ENCODE measurements at places on chromosomes 5 and 9.

- DNase-seq: no peak
Observed at GRCh38 chr9:4490705-4491625, 697 bp downstream of the SLC1A1 start.

DNA sequence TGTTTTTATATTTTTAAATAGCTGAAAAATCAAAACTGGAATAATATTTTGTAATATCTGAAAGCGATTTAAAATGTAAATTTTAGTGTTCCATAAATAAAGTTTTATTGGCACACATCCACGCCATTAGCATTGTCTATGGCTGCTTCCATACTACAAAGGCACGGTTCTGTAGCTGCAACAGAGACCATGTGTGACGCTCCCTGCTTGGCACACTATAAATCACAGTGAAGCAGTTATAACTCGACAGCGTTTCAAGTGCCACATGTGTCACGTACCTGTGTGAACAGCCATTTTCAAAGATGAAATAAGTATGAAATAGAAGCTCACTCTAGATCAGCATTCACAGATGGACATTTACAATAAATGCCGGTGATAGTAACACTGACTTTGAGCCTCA lies 810.1 kb upstream of the WWC1 start:
- DNase-seq: no peak

DNA sequence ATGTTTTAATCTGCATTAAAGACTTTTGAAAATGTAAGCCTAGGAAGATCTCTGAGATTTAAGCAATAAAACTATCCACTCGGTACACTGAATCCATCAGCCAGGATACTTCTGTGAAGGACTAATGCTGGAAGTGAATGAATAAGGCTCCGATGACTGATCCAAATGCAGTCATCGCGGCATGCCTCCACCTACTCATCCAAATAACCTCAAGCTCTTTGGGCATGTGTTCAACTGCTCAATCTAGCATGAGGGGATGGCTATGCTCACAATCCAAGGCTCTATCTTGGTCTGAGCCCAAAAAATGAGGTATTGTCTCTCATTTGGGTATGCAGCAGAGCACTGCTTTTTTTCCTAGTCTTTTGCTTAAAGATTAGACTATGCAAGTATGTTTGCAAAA lies 19.2 kb downstream of the MARCHF3 start:
- peak; percentile 66 for DNase-seq

- DNase-seq: peak; percentile 86
Observed at GRCh38 chr9:79489261-79490000, 82.3 kb upstream of the TLE4 start.

DNA sequence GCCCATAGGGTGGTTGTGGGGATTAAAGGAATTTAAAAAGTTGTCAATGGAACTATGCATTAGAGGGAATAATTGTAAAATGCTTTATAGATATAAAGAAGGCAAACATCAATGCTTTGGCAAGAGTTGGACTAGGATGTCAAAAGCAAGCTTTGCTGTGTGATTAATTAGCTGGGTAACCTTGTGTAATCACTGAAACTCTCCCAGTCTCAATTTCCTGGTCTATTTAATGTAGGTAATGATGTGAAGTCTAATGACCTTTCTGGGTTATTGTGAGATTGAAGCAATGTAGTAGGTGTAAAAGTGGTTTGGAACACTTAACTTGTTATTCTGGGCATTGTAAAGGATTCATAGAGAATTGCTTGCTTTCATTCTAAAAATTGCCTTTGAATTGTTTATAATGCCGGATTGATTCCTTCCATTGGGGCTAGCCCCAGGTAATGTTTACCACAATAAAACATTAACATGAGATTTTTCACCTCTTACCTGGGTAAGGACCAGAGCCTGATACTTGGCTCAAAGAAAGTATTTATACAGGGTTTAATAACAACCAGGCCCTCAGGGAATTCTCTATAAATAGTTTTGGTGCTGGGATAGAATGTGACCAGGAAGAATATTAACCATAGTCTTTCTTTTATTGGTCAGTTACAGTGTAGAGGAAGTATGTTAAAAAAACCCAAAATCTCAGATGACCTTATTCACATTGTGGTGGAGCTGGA lies 30.0 kb upstream of the CLINT1 start:
- peak; percentile 32 for DNase-seq

DNA sequence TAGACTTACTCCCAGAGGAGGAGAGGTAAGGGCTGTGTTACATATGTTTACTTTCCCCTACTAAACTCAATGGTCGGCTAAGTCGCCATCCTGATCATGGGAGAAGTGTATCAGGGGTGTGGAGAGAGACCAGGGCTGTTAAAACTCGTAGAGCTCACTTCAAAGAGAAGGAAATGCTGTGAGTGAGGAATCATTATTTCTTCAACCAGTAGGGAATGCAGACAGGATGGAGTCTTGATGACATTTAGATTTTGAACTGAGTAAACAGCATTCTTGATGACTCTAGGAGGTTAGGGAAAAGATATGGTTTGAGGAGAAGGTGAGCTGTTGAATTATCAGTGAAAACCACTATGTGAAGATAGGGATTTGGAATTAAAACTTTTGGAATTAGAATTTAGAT lies 17.3 kb downstream of the RECK start:
- no peak for DNase-seq

- peak; percentile 23 for DNase-seq
Observed at GRCh38 chr9:101977614-101978210, 239.3 kb upstream of the GRIN3A start.

DNA sequence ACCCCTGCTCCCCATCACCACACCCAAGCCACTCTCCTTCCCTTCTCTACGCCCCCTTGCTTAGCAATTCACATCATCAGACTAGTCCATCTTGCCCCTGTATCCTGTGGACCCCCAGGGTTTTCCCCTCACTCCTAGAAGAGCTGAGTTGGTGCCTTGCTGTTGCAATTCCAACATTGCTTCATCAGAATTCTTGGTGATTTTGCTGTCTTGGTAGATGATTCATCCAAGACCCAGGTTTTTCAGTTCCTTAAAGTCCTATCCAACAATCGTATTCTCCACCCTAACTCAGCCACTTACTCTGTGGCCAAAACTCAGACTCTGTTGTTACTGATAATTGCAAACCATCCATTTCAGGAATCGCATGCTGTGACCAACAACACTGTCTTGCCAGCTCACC lies 21.4 kb upstream of the CCNJL start:
- DNase-seq: no peak

- no peak for DNase-seq
Observed at GRCh38 chr5:102691434-102691833, 63.7 kb upstream of the PAM start.

DNA sequence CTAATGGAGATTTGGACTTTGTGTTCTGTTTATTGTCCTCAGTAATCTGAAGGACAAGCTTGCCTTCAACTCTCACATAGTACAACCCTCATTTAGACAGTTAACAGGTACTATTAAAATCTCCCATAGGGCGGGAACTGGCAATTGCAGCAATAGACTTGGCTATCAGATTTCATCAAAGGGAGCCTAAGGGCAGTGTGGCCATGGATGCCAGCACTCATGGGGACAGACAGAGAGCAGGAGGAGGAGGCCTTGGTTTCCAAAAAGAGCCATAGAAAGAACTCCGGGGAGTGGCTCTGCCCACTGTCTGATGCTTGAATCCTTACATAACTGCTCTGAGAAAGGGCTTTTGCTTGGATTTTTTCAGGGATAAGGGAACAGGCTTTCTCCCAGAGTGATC lies 6.8 kb downstream of the SLC36A1 start:
- peak; percentile 50 for DNase-seq

- DNase-seq: no peak
Observed at GRCh38 chr5:7970816-7971215, 101.9 kb downstream of the MTRR start.

DNA sequence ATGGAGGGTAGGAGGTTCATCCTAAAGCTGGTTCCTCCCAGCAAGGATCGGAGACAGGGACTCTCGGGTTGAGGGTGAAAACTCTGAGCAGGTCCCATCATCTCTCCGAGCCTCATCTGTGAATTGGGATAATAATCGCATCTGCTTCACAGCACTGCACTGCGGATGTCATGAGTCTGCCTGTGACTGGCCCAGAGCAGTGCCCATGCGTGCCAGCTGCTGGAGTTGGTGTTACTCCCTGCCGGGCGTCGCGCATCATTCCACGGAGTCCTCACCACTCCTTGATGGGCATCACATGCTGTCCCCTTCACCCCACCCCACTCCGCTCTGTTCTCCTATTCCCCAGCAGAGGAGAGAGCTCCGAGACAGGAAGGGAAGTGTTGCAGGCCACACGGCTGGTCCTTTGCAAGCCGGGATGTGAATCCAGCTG lies 35.1 kb upstream of the ORM1 start:
- no peak for DNase-seq

DNA sequence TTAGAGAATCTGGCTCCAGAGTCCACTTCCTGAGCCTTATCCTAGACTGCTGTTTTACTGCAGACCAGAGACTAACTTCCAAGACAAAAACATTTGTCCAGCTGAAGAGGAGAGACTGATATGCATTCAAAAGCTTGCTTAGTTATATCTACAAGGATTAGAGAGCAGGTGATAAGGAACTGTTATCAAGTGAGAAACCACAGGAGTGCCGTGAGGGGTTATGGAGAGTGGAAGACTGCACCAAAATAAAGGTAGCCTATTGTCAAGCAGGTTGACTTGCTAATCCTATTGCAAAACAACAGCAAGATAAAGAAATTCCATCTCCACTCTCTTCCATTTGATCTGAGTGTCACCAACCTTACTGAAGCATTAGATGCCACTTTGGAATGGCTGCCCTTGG lies 139.1 kb downstream of the SCAMP1 start:
- no peak for DNase-seq

DNA sequence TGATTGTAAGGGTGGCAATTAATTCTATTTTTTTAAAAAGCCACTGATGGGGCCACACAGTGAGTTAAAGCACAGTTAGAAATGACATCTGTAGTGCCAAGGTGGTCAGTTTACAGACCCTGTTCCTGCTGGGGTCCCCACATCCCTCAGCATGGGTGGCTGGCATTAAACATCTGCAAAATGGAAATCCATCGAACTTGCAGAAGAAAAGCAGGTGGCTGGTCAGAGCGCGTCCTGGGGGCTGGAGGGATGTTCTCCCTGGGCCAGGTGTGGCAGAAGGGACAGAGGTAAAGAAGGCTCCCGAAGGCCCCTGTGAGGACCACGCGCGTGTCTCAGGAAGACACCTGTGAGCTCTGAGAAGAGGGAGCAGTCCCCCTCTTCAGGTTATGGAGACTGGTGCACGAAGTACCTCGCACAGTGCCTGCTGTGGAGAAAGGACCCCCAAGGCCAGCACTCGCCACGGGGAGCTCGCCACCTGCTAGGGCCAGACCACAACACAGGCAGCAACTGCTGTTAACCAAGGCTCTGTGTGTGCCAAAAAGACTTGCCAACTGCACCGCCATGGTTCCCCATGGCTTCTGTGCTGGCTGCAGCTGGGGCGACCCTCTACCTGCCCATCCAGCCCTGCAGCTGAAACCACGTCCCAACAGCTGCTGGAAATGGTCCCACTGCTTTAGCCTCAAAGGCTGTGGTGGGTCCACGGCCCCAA lies 65.2 kb downstream of the RASGEF1C start:
- DNase-seq: no peak

Data from PC-3 (cell line).